Stimulated activated CD4-positive, alpha-beta T cell treated with anti-CD3 and anti-CD28 coated beads, Interleukin-12 subunit alpha, Interleukin-12 subunit beta, amount 100 ng/mL, for 24 hours (primary cell): ENCODE measurements at places on chromosomes 11 and 22.
A peak's percentile ranks its signal among the peaks of the same experiment; 100 is the strongest.

DNA sequence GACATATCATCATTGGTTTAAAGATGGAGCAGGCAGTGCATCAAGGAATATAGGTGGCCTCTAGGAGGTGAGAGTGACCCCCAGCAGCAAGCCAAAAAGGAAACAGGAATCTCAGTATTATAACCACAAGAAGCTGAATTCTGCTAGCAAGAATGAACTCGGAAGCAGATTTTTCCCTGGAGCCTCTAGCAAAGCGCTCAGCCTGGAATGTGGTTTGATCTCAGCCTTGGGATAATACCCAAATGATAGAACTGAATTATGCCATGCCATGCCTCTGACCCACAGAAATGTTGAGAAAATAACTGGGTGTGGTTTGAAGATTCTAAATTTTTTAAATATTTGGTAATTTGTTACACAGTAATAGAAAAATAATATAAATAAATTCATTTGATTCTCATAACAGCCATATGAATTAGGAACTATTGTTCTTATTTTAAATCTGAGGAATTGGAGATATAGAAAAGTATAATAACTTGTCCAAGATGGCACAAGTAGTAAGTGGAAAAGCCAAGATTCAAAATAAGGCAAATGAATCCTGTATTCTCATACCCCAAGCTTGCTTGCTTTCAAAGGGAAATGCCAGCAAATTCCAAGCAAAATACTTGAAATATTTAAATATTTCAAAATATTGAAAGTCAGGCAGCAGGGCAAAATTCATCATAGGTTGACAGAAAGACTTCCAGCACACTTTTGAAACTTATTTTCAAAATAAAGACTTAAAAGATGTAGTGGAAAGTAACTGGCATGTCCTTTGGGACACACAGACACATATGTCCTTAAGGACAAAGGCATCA lies 567.4 kb downstream of the KCNA4 start:
- no peak for DNase-seq

- no peak for DNase-seq
Measured at GRCh38 chr11:46951864-46952263, 15.3 kb downstream of the CSTPP1 start.

DNA sequence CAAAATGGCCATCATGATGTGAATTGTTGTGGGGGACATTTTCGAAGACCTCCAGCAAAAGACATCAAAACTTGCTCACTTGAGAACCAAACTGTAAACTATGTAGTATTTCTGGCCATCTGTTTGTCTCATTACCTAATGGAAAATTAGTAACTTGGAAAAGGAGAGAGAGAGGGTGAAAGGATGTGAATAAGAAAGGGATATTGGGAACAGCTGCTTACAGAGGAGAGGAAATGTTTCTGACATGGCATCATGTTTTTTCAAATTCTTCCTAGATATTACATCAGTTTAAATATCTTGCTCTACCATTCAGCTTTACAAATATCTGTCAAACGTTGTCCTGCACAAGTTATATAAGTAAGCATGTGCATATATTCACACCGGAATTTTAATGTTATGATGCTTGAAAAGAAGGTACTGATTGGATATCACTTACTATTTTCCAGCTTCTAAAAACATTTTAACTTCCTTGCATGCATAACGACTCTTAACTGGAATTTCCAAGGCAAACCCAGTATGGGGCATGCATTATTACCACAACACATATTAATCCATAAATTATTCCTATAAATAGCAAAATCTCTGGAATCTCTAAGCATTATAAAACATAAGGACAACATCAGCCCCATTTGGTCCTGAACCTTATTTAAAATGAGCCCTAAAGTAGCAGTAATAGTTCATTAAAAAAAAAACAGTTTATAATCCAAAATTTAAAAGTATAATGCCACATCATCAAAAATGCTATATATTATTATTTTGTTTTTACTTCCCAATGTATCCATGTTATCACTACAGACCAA lies 20.0 kb downstream of the GUCY1A2 start:
- DNase-seq = no peak

DNA sequence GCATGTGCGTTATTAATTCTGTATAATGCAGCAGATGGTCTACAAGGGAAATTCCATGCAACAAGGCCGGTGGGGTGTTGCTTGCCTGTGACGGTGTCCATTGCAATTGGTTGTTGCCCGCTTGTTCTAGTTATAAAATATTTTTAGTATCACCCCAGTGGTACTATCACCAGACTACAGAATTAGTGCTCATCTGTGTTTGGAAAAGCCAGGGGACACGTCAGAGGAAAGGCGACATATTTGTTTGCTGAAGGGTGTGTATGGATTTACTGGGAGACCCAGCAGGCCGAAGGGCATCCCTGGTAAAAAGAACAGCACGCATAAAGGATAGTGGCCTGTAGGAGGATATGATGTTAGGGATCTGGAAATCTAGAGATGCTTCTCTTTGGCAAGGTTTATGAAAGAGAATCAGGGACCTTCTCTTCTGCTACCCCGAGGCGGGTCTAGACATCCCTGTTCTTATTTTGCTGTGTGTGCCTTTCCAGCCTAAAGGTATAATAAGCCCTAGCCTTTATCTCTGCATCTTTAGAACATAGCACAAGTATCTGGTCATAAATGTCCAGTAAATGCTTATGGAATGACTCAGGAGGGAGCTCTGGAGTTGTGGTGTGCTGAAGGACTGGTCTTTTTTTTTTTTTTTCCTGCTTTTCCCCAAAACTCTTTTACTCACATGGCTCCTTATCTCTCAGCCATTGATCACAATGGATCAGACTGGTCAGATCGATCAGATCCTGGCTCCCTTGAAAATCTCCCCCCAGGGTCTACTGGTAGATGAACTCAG lies 90.9 kb downstream of the LDLRAD3 start:
- DNase-seq = no peak

GRCh38 chr11:61800331-61801281 lies 7.9 kb downstream of the FEN1 start:
- no peak for DNase-seq

DNA sequence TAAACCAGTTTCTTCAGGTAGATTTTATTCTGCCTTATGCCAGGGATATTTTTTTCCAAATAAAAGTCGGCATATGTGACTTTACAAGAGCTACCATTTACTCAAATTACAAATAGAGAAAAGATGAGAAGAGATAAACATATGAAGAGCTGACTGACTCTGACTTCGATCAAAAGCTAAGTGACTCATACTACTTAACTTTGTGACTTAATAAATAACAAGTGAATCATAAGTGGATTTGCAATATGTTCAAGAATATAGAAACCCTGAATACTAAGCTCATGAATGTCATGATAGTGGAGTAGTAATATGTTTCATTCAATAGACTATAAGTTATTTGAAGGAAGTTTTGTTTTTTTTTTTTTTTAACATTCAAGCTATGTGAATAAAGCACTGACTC lies 130.5 kb upstream of the ANO3 start:
- DNase-seq = no peak

DNA sequence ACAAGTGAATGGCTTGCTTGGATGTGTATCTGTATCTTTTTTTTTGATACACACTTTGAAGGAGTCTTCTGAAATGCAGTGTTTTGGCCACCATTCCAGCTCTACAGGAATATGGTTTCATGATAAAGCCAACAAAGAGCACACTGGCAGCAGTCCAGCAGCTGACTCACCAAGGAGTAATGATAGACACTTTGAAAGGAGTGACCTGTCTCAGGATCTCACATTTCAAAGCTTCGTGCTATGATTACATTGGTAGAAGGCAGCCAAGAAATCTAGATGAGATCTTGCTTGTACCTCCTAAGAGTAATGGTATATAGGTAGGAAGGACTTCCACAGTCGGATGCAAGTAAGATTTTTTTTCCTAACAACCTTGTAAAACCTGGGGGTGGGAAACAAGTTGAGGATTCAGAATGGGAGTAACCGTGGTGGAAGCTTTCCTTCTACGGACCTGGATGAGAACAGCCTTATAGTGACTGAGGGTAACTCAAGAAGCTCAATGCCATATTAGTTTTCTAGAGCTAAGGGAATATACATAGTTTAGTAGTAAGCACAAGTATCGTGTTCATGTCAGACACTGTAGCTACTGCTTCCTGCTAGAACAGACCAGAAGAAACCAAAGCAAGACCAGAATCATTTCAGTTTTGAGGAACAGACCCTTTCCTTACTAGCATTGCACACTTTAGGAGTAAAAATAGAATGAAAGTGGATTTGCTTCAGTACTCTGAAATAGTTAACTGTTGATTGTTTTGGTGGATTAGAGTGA lies 25.0 kb downstream of the MTMR3 start:
- peak; percentile 2 for DNase-seq

DNA sequence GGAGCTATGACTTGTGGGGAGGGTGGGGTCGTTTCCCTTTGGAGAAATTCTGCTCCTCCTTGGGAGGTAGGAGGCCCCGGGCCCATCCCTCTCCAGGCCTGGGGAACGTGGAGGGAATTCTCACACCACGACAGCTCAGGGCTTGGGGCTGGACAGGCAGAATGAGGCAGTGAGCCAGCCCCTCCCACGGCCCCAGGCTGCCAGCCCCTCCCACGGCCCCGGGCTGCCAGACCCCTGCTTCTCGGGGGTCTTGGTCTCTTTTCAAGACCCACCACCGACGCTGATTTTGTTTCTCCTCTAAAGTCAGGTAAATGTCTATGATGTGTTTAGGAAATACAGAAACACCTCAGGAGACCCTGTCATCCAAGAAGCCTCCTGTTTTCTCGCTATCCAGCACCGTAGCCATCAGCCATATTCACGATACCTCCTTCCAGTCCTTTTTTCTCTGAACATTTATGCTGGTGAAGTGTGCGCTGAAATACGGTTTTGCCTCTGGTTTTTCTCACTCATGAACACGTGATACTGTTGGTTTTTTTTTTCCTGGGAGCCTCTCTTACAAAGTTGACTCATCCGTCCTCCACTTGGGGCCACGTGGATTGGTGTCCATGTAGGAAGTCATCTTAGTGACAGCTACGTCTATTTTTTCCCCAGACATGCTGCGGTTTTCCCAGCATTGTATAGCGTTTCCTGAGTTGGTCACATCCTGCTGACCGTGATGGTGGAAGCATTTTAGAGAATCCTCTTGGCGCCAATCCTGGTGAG lies 1219.6 kb downstream of the BRD1 start:
- DNase-seq = no peak

- no peak for DNase-seq
Measured at GRCh38 chr11:132941761-132942160, 590.5 kb downstream of the OPCML start.

- peak; percentile 46 for DNase-seq
Measured at GRCh38 chr11:114036147-114036811, 23.2 kb upstream of the ZBTB16 start.

- DNase-seq = no peak
Measured at GRCh38 chr11:112628676-112629075, 332.5 kb upstream of the NCAM1 start.

GRCh38 chr11:131943295-131943694 lies 572.9 kb downstream of the NTM start:
- no peak for DNase-seq

DNA sequence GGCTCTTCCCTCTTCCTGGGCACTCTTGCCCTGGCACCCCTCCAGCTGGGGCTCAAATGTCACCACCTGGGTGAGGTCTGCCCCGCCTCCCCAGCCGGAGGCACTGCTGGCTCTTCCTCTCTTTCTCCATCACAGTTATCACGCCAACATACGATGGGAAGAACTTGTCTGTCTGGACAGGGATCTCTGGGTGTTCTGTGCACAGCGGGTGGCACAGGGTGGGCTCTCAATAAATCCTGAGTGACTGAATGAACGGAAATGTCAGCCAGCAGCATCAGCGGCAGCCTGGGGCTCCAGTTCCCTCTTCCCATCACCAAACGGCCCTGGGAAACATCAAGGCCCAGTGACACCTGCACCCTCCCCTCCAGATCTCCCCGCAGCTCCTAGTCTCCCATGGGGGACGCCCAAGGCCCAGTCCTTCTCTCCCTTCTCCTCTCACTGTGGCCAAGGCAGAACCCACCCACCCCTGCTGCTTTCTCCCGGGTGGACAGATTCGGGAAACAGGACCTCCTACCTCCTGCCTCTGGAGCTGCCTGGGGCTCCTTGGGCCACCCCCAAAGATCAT lies 440 bp upstream of the SLC25A45 start:
- no peak for DNase-seq

DNA sequence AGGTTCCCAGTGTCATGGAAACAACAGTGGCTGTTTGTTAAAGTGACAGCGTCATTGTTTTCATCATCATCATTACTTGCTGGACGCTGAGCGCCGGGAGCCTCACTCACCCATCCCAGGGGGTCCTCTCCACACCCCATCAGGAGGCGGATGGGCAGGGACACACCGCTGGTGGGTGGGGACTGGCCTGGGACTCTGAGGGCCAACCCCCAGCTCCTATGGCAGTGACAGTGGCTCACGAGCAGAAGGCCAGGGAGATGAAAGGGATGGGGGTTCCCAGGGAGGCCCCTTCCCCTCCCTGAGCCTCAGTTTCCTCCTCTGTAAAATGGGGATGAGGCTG lies 76.6 kb upstream of the PRR5 start:
- DNase-seq = no peak

DNA sequence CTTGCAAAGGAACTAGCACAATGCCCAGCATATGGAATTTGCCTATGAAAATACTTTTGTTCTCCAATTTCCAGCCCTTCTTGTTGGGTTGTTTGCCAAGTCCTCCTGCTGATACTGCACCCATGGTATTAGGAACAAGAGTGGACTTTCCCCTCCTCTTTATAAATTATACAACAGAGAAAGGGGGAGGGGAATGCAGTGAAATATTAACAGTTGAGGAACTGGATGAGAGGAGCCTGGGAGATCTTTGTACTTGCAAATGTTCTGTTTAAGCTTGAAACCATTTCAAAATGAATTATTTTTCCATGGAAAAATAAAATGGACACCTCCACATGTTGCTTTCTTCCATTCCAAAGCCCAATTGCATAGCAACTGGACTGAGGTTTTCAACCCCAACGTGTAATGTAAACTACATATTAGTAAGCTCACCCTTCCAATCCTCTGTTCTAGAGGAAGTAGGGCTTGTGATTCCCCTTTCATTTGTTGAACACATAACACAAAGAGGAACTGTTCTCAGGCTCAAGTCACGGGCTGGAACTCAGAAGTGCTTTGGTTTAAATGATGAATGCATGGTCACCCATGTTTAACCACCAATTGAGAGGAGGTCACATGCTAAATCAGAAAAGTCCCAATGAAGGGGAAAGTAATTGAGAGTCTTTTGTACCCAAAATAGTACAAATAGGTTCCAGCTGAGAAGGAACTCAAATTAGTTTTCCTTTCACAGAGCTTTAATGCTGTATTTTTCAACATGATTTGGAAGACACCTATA lies 66.2 kb upstream of the ZC3H12C start:
- no peak for DNase-seq

GRCh38 chr11:12042215-12042676 lies 33.8 kb upstream of the DKK3 start:
- DNase-seq = no peak

GRCh38 chr11:125227151-125227550 lies 62.6 kb downstream of the PKNOX2 start:
- DNase-seq = no peak

DNA sequence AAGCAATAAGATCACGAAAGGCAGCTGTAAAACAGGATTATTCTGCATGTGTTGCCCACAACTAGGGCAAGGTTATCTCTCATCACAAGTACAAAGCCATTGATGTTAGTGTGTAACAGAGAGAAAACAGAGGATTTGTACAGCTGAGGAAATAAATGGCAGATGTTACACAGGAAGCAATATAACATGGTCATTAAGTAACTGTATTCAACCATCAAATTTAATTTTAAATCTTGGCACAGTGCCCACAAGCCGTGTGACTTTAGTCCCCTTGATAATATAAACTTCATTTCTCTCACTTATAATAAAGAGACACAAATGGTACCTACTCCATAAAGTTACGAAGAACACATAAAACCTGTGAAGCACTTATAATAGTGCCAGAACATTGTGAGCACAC lies 17.3 kb downstream of the OR51E2 start:
- DNase-seq = no peak

- DNase-seq = no peak
Measured at GRCh38 chr11:93396316-93396715, 65.8 kb downstream of the DEUP1 start.
